Heart right ventricle (tissue), 16 donors: ENCODE measurements at places on chromosomes 3 and 15. TPM values are rescaled to one million over a fixed set of nuclear protein-coding genes. Genes with fewer than 3 reads are reported as not detected.
A peak's percentile ranks its signal among the peaks of the same experiment; 100 is the strongest.

The PIGB gene
- 4.1 TPM for total RNA-seq

The CIP2A gene
- 1.5 TPM for total RNA-seq

The ALDH1A3 gene
- total RNA-seq: 24.9 TPM

The DUOXA2 gene
- total RNA-seq: not detected

The ADCY5 gene
- total RNA-seq: 235 TPM

The OCA2 gene
- 0.23 TPM for total RNA-seq

The GNAT1 gene
- total RNA-seq: not detected

The DTX3L gene
- 9.0 TPM for total RNA-seq

The IMPG2 gene
- total RNA-seq: 0.19 TPM

The TMC3 gene
- not detected for total RNA-seq

- no peak for DNase-seq
These were observed 45.0 kb downstream of the IQSEC1 start for GRCh38 chr3:13028010-13028821.

DNA sequence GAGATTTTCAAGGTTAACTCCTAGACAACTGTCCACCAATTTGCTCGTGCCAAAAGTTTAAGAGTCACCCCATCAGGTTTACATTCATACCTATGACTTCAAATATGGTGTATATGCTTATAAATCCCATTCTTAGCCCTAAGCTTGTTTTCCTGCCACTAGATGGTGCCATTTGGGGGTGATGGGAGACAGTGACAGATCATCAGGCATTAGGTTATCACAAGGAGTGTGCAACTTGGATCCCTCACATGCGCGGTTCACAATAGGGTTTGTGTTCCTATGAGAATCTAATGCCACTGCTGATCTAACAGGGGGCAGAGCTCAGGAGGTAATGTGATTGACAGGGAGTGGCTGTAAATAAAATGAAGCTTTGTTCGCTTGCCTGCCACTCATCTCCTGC, 182.7 kb downstream of the CNTN6 start:
- no peak for DNase-seq

DNA sequence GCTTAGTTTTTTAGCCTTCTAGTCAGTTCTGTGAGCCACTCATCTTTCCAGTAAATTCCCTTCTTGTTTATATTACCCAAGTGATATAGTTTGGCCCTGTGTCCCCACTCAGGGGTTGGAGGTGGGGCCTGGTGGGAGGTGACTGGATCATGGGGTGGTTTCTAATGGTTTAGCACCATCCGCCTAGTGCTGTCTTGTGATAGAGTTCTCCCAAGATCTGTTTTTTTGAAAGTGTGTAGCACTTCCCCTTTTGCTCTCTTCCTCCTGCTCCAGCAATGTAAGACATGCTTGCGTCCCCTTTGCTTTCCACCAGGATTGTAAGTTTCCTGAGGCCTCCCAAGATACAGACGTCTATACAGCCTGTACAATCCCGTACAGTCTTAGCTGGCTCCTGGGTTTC, 53.7 kb upstream of the INO80 start:
- no peak for DNase-seq

GRCh38 chr3:178827285-178827856, 244.2 kb downstream of the ZMAT3 start:
- no peak for DNase-seq

DNA sequence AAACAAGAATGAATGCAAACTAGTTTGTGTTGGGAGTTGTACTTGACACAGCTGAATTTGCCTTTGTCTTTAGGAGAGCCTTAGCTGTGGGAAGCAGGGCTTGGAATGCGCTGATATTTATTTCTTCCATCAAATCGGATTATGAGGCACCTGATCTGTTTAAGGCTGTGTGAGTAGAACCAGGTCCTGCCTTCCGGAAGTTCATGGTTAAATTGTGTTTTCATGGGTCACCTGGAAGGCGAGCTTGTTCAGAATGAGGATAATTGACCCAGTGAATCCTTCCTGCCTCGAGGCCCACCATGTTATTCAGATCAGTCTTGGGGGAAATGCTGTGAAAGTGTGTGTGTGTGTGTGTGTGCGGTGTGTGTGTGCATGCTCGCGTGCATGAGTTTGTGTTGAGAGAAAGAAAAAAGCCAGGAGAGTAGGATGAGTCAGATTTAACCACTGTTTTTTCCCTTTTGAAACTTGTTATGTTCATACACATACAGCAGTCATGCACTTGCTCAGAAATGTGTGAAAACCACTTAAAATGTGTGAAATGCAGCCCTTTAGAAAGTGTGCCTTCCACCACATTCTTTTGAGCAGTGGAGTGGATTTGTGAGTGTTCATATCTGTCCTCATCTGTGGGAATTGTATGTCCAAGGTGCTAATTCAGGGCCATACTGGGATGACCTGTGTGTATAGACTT, 36.7 kb downstream of the SMAD3 start:
- no peak for DNase-seq

DNA sequence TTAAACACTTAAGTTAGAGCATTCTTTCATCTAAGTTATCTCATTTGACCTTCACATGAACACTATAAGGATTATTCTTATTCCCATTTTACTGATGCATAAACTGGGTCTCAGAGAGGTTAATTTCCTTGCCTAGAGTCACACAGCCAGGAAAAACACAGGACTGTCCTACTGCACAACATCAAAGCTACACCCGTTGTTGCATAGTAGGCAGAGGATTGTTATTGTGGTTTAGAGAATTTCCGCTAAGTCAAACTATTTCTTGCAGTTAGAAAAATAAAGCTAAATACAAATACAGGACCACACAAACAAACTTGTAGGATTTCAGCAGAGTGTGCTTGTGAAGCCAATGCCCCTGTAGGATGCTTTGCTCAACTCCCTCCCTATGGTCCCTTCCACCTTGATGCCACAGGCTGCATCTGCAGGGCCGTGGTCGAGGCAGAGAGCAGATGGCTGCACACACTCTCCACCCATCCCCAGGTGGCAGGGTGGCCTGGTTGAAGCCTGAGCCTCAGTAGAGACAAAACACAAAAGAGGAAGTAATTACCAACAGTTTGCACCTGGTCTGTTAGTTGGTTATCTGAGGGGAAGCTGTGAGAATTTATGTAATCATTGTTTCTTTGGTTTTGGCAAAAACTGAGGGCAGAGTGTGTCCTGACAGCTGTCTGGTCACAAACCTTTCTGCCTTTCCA, 41.1 kb upstream of the SKOR1 start:
- DNase-seq: no peak

- no peak for DNase-seq
These were observed 35.6 kb upstream of the PRR23E start for GRCh38 chr3:127157171-127157828.

DNA sequence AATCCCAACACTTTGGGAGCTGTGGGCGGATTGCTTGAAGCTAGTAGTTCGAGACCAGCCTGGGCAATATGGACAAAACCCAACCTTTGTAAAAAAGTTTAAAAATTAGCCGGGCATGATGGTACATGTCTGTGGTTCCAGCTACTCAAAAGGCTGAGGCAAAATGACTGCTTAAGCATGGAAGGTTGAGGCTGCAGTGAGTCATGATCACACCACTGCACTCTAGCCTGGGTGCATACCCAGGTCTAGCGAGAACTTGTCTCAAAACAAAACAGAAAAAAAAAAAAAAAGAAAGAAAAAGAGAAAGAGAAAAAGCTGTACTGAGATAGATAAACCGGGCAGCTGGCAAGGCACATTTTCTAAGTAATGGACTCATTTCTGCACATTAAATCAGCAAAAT, 10.6 kb downstream of the ARPP19 start:
- no peak for DNase-seq

- DNase-seq: no peak
These were observed 1.4 kb upstream of the WHAMM start for GRCh38 chr15:82807920-82808633.

DNA sequence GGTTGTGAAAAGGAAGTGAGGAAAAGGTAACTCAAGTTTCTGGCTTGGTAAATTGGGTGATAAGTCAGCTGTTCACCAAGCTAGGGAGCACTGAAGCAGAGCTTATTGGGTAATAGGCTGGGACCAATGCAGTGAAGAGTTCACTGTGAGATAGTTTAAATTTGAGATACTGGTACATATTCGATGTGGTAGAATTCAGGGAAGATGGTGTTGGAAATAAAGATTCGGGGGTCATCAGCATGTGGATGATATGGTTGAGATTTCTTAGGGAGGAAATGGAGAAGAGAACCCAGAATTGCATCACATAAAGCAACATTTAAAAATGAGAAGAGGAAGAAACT, 16.9 kb downstream of the MME start:
- no peak for DNase-seq

- no peak for DNase-seq
These were observed 172.8 kb downstream of the NR2F2 start for GRCh38 chr15:96503276-96503675.

- DNase-seq: no peak
These were observed 8.0 kb downstream of the IGSF10 start for GRCh38 chr3:151452841-151453240.

- no peak for DNase-seq
These were observed 97.4 kb downstream of the ADCY5 start for GRCh38 chr3:123351501-123351900.

- peak; percentile 25 for DNase-seq
These were observed 2.1 kb downstream of the MAGI1 start for GRCh38 chr3:66036586-66037148.

- no peak for DNase-seq
These were observed 468 bp upstream of the SPTBN5 start for GRCh38 chr15:41894251-41894790.

DNA sequence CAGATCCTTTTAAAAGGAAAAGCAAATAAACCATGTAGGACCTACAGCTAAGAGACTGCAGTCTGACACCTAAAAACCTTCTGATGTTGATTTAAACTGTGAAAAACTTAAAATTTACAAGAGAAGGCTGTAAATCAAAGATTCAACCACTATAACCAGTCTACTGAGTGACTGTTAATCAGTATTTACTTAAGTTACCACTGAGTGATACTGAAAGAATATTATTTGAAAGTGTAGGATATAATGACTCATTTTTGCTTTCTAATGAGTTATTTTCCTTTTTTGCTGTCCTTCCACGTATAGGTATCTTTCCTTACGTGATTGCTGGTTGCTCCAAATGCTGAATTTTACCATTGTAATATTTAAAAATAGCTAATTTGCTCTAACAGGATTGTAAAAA, 44.6 kb downstream of the RFX7 start:
- no peak for DNase-seq

DNA sequence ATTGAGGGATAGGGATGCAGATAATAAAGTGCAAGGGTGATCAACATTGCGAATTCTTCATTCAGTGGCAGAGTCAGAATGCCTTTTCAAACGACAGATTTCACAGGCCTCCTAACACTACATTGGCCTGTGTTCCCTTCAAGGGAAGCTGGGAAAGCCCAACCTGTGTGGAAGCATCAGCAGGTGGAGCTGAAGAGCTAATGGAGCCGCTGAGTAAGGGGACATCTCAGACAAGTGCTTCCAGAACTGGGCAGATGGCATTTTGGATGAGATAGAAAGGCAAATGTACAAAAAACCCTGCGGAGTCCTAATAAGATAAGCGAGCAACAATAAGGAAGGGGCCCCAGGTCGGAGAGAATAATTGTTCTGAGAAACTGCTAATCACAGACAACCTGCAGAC, 8.5 kb upstream of the SLC24A5 start:
- DNase-seq: no peak

DNA sequence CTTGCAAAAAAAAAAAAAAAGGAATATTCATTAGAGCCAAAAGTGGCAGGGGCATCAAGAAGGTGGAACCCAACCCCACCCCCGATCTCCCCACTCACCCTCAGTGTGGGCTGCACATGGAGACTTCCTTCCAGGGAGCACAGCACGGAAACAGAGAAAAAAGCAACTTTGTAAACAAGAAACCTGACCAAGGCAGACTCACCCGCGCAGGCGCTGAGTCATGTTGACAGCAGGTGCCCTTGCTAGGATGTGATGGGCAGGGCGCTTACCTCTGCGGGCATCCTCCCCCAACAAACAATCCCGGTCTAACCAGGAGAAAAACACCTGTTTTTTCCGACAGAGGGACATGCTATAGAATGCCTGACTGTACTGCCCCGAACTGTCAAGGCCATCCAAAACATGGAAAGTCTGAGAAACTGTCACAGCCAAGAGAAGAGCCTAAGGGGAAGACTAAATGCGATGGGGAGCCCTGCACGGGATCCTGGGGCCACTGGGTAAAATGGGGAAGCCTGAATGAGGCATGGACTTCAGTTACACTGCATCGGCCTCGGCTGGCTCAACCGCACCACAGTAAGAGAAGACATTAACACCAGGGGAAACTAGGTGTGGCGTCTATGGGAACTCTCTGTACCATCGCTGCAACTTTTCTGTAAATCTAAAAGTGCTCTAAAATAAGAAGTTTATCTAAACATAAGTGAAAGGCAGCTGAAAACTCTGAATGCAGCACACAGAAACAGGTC, 66.7 kb upstream of the GATA2 start:
- no peak for DNase-seq

DNA sequence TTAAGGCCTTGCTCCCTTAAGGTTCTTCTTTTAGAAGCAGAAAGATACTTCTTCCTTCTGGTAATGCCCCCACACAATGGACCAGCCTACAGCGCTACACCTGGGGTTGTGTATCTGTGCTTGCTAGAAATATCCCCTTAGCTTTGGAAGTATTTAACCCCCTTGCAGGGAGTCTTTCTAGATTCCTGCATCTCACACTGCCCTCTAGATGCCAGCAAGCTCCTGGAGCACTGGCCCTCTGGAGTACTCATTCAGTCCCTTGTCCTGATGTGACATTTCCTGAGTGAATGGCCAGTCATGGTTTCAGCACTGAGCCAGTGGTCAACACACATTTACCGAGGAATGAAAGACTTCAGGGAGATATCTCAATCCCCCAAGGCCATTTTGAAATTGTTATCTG, 30.4 kb upstream of the RBP2 start:
- DNase-seq: no peak

- DNase-seq: no peak
These were observed 11.7 kb upstream of the SPATA12 start for GRCh38 chr3:57048728-57049127.

- no peak for DNase-seq
These were observed 193.4 kb downstream of the SLC9A9 start for GRCh38 chr3:143654906-143655305.

GRCh38 chr15:29871401-29871800, 49.1 kb upstream of the TJP1 start:
- peak; percentile 69 for DNase-seq

GRCh38 chr3:58900386-58900785, 149.4 kb downstream of the CFAP20DC start:
- DNase-seq: no peak

GRCh38 chr15:71424765-71425164, 309.5 kb downstream of the THSD4 start:
- DNase-seq: no peak

GRCh38 chr3:31882895-31883294, 98.2 kb downstream of the OSBPL10 start:
- DNase-seq: no peak

- no peak for DNase-seq
These were observed 14.1 kb upstream of the CXCR6 start for GRCh38 chr3:45929042-45929679.
